ENCODE measurements at places on chromosomes 3 and 15. TPM values are rescaled to one million over a fixed set of nuclear protein-coding genes. Genes with fewer than 3 reads are reported as not detected.

Gene SPRED1
- 77.4 TPM for total RNA-seq

Gene GOLGA6L7
- total RNA-seq, result not detected

Gene MESP2
- total RNA-seq, result not detected

Gene ITIH1
- total RNA-seq, result 0.94 TPM

Gene ATP13A4
- 17.2 TPM for total RNA-seq

Gene C3orf85
- total RNA-seq, result not detected
